ENCODE measurements at places on chromosomes 4 and X.

DNA sequence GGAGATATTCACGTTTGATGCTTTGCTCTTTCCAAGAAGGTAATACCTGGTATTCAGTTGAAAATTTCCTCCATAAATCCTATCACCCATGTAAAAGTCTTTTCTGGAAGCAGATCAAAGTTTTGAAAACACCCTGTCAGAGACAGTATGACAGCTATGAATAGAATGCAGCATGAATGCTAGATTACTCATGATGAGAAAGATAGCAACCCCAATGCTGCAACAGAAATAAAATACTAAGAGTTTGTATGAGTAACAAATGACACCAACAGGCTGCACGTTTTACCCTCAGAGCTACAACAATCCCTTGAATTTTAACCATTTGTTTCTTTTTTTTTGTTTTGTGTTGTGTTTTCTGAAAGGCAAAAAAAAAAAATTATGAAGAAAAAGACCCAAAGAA, 108.6 kb downstream of the ARHGAP6 start:
- DNase-seq, result no peak

DNA sequence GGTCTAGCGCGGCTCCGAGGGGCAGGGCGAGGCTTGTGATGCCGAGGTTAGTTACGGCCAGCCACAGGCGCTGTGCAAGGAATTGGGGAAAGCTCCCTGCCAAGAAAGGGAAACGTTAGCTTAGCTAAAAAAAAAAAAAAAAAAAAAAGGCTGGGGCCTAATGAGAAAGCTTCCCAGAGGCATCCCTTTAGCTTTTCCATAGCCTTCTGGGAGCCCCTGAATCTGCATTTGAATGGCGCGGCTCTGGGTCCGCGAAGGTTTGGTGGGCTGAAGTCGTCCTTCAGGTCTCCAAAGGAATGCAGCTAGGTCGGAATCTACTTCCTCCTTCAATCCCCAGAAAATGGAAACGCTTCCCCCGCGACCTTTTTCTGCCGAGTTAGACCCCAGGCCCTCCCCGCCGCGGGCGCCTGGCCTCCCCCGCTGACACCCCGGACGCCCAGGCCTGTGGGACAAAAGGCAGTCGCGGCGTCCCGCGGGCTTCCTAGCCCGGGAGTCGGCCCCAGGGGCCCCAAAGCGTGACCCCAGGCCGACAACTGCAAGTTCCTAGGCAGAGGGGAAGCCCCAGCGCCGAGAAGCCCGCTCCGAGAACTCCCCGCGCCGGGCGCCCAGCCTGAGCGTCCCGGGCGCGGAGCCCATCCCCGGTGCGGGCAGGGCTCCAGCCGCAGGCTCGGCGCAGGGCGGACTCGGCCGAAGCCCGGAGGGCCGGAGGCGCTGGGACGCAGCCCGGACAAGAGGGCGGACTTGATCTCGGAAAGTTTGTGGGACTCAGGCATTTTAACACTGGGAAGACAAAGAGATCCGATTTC, 605 bp upstream of the FAT1 start:
- DNase-seq, result no peak

DNA sequence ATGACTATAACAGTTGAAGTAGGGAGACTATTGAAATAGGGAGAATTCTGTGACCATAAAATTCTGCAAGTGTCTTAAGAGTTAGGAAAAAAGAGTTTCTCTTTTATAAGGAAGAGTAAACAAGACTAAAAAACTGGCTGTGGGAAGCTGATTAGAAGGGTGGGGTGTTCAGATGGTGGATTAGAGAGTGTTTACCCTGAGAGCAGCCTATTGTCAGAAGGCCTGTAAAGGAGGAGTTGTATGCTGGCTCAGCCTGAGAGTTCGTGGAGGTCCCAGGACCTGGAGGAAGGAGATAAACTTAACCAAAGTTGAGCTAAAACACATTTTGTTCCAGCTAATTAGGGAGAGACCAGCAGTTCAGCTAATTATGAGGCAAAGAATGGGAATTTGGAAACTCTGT, 629.7 kb downstream of the PCDH7 start:
- no peak for DNase-seq

- no peak for DNase-seq
These were observed 21.0 kb upstream of the TMSB15B start for GRCh38 chrX:103941201-103941975.

- DNase-seq, result no peak
These were observed 378.3 kb upstream of the PCDH10 start for GRCh38 chr4:132770776-132771175.

- no peak for DNase-seq
These were observed 17.4 kb upstream of the AFF1 start for GRCh38 chr4:86917212-86918039.

DNA sequence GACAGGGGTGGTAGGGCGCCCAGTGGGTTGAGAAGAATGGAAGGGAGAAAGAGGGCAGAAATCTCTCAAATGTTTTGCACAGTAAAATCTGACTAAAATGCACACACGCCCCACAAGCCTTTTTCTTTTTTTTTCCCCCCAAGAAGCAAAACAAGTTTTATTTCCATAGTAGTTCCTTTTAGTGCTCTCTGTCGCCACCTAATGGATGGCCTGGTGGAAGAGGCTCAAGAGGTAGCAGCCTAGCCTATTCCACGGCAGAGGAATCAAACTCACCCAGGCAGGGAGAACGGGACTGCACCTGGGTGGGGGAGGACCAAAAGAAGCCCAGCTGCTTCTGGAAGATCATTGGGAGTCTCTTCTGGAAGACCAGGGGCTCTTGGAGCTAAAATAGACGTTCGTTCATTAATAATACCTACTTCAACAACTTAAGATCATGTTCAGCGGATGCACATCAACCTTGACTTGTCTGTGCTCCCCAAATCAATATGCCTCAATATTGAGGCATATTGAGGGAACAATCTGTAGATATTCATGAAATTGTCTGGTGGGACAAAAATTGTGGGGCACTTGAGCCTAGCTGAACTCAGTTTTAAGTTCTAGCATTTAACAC, 31.6 kb upstream of the IRAK1 start:
- DNase-seq, result peak; percentile 12

DNA sequence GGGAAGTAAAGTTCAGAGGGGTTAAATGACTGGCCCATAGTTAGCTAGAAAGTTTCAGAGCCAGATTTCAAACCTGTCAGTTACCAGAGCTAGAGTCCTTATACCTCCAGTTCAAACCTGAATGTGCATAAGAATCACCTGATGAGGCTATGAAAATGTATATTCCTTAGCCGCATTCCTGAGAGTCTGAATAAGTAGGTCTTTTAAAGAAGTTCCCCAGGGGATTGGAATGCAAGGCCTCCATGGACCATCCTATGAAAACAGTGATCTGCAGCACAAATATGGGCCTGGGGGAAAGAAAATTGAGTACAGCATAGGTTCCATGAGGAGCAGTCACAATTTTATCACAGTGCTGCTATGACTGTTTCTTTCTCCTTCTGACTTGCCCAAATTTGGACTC, 263.9 kb upstream of the CXorf66 start:
- no peak for DNase-seq

GRCh38 chr4:120446051-120446567, 379.5 kb upstream of the MAD2L1 start:
- no peak for DNase-seq

- no peak for DNase-seq
These were observed 26.5 kb downstream of the EGF start for GRCh38 chr4:109939190-109939589.

- DNase-seq, result no peak
These were observed 1233.3 kb upstream of the PABPC4L start for GRCh38 chr4:135434936-135435335.

- DNase-seq, result no peak
These were observed 1.5 kb upstream of the SLC16A2 start for GRCh38 chrX:74419864-74420195.

- no peak for DNase-seq
These were observed 216.7 kb downstream of the IL13RA2 start for GRCh38 chrX:114800719-114801118.

DNA sequence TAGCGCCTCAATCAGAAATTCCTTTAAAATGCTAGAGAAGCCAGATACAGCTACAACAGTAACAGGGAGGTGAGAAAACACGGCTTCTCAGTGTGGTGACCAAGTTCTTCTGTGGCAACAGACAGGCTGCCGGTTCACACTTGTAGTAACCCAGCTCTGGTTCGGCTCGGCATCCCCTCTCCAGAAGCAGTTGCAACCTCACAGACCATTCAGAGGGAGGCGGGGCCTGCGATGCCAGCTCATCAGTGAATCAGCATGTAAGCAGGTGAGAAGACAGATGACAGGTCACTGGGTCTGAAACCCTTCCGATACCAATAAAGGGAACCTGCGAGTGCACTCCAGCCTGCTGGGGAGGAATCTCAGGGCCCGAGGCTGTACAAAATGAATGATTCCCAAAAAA, 251.0 kb downstream of the KCNIP4 start:
- DNase-seq, result no peak

DNA sequence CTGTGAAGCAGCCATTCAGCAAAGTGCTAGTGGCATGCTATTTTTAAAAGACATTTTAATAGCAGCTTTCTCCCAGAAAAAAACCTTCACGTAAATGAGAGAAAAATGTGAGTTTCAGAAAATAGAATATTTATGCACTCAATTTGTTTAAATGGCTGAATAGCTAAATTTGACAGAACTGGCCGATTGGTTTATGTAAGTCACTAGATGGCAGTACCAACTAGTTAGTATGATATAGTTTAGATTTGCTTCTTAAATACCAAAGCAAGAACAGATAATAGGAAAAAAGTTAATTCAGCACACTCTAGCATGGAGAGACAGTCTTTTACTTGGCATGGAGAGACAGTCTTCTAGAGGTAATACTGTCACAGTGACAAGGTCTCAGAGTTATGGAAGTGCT, 250.1 kb downstream of the SNCA start:
- no peak for DNase-seq

GRCh38 chrX:40473460-40474204, 107.1 kb upstream of the ATP6AP2 start:
- no peak for DNase-seq

GRCh38 chr4:157165935-157166610, 54.5 kb upstream of the GRIA2 start:
- DNase-seq, result no peak

GRCh38 chrX:134144231-134144630, 92.8 kb upstream of the CCDC160 start:
- DNase-seq, result no peak

- no peak for DNase-seq
These were observed 25.6 kb downstream of the SORBS2 start for GRCh38 chr4:185786422-185786821.

Measured in esophagus squamous epithelium (tissue), 5 donors.